Daoy (cell line): ENCODE measurements at places on chromosomes 4 and X.

- DNase-seq, result no peak
Observed at GRCh38 chrX:129111081-129111798, 412.1 kb downstream of the SMARCA1 start.

GRCh38 chrX:18151649-18152048 lies 69.0 kb downstream of the BEND2 start:
- DNase-seq, result no peak

GRCh38 chrX:120468071-120468470 lies 1.0 kb downstream of the LAMP2 start:
- no peak for DNase-seq

GRCh38 chrX:30308263-30309138 lies 689 bp downstream of the NR0B1 start:
- peak; percentile 10 for DNase-seq

DNA sequence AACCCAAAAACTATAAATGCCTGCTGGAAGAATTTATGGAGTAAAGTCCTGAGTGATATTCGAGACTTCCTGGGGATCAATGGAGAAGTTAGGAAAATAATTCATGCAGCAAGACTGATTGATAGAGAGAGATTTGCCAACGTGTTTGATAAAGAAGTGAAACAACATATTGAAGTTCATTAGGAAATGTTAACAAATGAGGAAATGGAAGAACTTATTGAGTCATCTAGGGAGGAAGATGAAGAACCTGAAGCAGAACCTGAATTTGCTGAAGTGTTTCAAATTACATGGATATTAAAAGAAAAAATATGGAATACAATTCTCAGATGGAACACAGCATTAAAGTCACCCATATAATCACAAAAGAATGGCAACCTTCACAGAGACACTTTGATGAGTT lies 39.0 kb downstream of the DDX60 start:
- no peak for DNase-seq

- DNase-seq, result peak; percentile 50
Observed at GRCh38 chr4:44448521-44449461, at the start of gene KCTD8. KCTD8 (minus strand) TSS chr4:44448809.

DNA sequence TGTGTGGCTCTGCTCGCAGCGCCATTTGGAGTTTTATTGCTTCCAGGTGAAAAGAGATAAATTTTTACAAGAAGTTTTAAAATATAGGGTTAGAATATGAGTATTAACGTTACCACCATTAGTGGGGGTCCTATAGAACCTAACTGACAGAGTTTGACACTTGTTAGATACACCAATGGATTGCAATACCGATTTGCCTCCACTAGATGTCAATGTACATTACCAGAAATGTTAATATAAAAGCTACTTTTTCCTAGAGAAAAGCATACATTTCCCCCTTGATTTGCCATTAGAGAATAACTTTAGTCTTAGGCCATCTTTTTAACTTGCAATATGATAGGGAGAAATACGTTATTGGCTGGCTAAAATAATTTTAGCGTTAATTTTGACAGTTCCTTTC lies 108.4 kb downstream of the LINC00632 start:
- no peak for DNase-seq

DNA sequence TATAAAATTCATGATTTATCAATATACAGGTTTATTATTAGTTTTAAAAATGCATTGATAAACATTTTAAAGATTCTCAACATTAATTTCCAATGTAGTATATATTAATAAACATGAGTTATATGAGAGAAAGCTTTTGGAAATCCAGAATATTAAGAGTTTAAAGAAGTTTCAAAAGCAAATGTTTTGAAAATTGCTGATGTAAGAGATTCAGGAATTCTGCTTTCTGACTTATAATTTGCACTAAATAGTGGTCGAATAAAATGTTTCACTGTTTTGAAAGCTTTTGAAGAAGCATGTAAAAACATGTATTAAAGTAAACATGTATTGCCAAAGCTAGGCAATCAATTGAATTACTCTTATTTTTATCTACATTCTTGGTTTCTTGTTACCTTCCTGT lies 151.2 kb upstream of the CXorf51B start:
- DNase-seq, result no peak

DNA sequence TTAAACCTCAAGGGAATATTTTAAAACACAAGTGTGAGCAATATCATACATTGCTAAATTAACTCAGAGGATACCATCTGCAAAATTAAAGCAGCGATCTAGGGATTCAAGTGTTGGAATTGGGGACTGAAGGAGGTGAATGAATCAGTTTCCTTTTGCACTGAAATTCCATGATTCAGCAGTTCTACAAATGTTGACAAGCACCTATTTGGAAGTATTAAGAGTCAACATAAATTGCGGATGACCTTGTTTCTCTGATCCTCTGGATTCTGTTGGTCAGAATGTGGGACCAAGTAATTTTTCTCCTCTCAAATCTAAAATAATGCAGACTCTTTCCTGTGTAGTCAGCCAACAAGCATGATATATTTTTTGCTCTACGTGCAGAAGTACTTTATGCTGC lies 78.8 kb downstream of the LDB2 start:
- no peak for DNase-seq

- no peak for DNase-seq
Observed at GRCh38 chr4:73053974-73054480, 15.5 kb downstream of the COX18 start.

DNA sequence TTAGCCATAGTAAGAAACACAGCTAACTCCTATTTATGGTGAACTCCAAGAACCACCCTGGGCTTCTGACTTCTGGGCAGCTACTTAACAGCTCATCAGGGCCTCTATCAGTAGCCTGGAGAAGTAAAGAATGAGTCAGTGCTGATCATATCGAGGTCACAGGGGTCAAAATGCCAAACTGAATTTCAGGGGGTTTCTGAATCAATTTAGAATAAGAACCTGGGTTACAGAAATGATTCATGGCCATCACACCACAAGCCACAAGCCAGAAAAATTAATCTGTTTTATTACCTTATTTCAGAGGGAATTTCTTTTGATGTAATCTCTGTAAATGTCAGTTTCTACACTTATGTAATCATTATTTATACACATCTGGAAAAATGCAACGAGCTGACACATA lies 64.4 kb downstream of the CHST7 start:
- peak; percentile 12 for DNase-seq

DNA sequence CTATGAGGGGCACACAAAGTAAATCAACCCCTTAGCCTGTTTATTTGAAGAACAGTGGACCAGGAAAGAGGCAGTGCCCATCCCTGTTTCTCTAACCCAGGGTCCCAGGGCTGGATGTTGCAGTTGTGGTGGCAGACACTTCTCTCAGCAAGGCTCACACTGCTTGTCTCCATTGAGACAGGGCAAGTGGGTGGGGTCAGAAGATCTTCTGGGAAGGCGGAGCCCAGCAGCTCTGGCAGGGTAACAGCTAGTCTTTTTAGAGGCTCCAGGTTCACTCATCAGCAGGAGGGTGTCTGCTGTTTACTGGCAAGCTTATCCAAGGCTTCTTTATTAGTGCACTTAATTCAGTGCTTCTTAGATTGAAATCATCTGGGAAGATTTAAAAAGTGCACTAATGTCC lies 659.8 kb upstream of the DIPK2B start:
- DNase-seq, result no peak

GRCh38 chrX:8346892-8347291 lies 117.7 kb upstream of the VCX3B start:
- no peak for DNase-seq

DNA sequence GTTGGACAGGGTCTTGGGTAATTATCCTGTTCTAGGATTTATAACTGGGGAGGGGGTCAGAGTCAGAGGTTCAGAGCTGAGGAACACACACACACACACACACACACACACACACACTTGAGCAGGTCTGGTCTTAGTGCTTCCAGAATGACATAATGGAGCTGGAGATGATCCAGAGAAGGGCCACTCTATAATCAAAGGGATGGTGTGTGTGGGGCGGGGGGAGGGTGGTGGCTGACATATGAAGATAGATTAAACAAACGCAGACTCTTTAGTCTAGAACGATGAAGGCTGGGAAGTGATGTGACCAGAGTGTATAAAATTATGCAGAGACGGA lies 434 bp upstream of the TMEM255A start:
- DNase-seq, result peak; percentile 3

DNA sequence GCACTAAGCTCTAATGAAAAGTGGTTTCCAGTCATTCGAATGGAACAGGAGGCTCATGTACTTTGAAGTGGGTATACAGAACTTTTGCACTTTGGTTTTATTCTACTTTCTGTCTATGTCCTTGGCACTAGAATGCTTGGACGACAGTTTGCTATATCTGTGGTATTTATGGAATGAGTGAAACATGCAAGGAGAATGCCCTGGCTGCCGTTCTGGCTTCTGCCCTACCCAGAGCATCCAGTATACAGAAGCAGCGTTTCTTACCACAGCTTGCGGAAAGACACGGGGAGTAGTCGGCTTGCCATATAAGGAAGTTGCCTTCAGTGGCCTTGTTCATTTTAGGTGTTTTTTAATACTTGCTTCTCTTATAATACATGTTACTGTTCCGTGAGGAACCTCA lies 98.0 kb downstream of the TBL1X start:
- DNase-seq, result peak; percentile 84

GRCh38 chr4:112277705-112278448 lies 7.8 kb downstream of the TIFA start:
- DNase-seq, result no peak

DNA sequence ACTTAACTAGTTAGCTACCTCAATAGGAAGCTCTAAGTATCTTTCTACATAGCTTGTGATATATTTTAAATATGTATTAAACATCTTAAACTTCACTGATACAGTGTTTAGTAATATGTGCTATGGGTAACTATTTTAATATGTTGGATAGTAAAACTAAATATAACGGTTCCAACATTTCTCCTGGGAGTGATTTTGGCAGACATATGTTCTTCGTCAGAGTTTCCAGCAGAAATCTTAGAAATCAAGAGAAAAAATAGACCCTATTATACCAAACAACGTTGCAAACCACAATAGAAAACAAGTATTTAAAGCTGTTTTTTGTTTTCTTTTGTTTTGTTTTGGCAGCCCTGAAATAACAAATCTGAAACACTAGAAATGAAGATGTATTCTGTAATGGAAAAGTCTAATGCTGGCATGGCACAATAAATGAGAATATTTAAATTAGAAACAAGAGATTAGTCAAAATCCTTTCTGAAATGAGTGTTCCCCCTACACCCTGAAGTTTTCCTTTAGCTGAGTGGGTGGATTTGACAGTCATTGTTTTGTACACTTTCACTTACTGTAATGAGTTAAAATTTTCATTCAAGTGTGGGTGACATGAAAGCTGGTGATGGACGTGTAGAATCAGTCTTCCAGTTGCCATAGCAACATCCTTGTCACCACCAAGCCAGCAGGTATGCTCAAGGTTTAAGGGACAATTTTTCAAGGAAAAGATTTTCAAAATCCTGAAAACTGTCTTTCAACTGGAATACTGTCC lies 233.5 kb downstream of the SCFD2 start:
- DNase-seq, result no peak

GRCh38 chr4:85842540-85842939 lies 367.6 kb downstream of the ARHGAP24 start:
- DNase-seq, result no peak

GRCh38 chr4:77123411-77123810 lies 33.6 kb upstream of the CCNG2 start:
- DNase-seq, result no peak

DNA sequence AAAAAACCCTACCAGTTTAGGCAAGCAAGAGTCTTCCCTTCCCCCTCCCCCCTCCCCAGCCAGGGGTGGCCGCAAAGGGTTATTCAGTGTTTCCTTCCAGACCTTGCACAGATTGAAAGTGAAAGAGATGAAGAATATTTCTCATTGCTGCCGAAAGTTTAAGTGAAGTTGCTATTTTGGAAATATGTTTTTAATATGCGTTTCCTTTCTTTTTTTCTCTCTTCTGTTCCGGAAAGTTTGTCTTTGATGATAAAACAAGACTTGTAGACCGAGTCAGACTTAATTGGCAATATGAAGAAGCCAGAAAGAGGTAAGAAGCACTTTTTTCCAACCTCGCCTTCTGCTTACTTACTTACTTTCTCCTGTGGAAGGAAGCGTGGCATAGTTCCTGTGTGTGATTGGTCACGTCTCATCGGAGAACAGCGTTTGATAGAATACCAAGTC lies 58.5 kb upstream of the CLCN4 start:
- DNase-seq, result no peak

DNA sequence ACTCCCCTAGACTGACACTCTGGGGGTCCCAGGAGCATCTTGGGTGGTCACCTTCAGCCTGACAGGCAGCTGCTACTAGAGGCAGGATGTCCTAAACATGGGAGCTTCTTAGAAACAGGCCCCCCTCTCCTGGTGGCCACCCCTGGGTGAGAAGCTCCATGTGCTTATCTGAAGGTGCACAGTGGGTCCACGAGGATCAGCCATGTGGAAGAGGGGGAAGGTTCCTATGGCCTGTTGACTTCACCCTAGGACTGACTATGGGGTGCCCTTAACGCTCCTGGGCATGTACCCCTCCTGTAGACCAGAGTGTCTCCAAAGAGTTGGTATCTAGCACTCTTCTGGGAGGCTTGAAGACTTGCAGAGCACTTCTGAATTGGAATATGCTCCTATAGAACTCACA lies 22.9 kb upstream of the WDR1 start:
- DNase-seq, result no peak

DNA sequence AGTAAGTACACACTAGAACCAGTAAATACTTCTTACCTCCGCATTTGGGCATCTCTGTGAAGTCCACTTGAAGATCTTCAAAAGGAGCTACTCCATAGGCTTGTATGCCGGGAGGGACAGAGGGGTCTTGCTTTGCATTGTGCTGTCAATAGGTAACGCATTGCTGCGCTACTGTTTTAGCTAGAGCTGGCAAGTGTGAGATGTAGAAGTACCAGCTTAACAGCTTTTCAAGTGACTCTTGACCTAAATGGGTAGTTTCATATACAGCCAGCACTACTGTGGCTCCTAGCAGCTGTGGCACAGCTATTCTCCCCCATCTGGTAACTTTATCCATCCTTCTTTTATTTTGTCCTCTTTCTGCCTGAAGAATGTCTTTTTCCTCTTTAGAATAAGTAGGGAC lies 205.3 kb upstream of the KLF8 start:
- no peak for DNase-seq

- no peak for DNase-seq
Observed at GRCh38 chr4:113700602-113701150, 60.9 kb downstream of the CAMK2D start.

- no peak for DNase-seq
Observed at GRCh38 chr4:180634306-180634705, 1608.9 kb upstream of the TENM3 start.

GRCh38 chr4:68810919-68811318 lies 4.9 kb upstream of the UGT2B10 start:
- no peak for DNase-seq
